CD4-positive, alpha-beta T cell treated with Interferon alpha-2 for 1 hour (primary cell): ENCODE measurements at places on chromosomes 1 and 21.

DNA sequence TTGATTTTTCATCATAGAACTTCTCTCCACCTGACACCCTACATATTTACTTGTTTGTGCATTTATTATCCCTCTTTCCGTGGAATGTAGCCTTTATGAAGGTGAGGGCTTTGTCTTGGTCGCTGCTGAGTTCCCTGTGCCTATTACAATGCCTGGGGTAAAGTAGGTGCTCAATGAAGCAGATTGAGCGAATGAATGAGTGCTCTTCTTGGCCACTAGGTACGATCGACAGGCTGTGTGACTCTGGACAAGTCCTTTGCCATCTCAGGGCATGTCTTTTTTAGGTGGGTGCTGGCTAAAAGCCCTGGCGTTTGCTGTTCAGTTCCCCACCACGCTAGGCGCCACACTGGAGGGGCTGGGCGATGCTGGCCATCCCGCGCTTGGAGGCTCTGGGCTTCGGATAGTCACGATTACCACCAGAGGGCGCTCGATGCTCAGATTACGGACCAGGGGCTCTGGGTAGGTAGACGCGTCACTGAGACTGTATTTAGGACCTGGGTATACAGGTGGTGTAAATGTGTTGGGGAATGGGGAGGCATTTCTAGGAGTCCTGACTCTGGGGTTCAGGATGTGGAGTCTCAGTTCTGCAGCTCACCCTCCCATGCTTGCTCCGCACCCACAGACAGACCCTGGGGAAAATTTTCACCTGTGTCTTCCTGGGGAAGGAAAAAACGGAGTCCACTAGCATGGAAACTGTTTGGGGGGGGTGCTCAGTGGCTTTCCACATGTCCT, 71.0 kb upstream of the CSF3R start:
- peak; percentile 60 for DNase-seq

DNA sequence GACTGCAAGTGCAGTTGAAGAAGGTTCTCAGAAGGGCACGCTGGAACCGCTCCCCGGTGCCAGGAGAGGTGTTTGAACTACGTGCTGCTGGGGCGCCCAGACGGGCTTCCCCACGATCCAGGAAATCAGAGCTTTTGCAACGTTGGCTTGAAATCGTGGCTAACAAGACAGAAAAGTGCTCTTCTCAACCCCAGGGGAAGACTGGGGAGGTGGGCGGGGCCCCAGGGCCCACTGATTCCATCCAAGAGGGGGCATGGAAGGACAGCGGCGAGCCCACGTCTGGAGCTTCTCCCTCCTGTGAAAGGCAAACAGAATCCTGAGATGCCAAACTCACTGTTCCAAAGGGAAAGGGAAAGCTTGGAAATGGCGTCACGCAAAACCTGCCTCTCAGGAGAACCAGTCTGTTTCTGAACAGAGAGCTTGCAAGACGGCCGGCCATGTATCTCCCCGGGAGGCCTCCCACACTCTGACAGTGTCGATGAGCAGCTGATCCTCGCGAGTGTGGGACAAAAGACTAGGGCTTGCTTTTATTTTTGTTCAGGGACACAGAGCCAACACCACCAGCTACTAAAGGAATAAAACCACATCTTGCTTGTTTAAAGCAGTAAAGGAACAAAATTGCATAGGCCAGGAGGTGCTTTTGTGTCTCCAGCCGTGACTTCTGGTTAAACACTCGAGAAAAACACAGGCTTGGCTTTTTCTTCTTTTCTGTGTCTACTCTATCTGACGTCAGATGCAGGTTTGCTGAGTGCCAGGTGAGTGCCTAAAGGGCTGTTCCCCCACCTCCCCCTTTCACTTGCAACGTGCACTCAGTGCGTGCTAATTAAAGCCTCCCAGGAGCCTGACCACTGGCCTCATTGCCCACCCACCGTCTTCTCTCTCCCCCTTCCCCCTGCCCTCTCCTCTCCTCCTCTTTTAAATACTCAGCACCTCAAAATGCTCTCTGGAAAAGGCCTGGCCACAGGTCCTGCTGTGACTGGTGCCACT, 41.5 kb downstream of the LRRC3 start:
- DNase-seq: no peak

GRCh38 chr1:68974447-68974846, 477.6 kb upstream of the DEPDC1 start:
- DNase-seq: no peak

DNA sequence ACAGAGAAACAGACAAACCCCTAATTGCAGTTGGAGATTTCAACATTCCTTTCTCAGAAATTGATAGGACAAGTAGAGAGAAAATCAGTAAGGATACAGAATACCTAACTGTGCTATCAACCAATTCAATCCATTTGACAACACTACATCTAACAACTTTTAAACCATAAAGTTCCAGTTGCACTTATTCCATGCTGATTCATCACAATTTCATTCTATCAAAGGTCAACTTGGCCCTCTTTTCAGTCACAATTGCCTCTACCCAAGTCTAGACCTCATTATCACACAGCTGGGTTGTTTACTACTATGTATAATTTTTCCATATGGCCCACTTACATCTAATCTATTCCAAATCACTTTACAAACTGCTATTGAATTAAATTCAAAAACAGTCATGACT, 19.8 kb upstream of the DESI2 start:
- DNase-seq: no peak

DNA sequence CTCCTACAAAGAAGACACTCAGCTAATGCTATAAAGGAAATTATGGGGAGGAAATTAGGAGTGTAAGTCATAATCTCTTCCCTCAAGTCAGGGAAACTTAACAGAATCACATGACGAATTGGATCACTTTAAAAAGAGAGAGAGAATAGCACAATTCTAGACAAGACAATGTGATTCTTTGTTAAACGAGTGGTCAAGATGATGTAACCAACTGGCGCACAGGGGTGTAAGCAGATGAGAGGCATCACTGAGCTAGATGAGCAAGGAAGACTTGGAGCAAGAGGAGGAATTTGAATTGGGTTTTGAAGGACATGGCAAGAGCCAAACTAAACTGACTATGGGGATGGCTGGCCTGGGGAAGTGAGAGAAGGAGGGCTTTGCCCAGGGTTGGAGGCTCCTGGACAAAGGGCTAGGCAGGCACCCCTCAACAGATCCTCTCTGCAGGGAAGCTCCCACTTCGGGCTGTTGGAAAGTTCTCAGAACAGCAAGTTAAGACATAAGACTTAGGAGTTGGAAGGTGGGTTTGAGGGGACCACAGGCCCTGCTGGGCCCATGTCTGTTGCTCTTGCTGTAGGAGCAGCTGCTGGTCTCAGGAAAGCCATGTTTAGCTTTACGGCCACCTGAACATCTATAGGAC, 123.9 kb upstream of the GRIK3 start:
- DNase-seq: no peak

GRCh38 chr1:196607981-196608380, 259 bp downstream of the KCNT2 start:
- DNase-seq: no peak

DNA sequence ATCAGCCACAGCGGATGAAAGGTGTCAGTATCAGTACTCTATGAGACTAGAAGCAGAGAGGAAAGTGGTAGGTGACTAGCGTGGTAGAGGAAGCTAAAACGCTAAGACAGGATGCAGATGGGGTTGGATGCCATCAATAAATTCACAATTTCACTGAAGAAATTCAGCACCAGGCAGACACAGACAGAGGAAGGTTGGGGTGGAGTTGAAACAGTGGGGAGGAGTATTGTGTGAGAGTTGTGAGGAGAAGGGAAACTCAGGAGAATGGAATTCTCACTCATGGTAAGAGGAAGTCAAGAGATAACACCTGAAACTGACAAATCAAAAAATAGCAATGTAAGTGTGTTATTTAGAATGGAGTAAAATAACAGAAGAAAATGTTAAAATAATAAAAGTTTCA, 208.5 kb upstream of the DAB1 start:
- DNase-seq: no peak

- no peak for DNase-seq
These were observed 36.3 kb downstream of the DHCR24 start for GRCh38 chr1:54850737-54851136.

DNA sequence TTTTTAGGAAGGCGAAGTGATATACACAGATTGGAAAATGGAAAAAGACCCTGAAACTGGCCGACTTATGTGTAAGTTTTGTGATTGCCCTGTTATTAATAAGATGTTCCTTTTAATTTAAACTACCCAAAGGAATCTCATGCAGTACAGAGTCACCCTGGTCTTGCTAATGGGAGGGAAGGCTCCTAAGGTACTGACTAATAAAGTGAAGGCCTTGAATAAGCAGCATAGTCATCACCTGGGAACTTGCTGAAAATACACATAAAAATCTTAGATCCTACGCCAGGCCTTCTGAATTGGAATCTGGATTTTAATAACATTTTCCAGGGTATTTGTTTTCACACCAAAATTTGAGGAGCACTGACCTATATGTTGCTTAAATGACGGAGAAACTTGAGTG, 73.4 kb upstream of the MCOLN3 start:
- no peak for DNase-seq

GRCh38 chr21:45087022-45087823, 12.8 kb downstream of the ADARB1 start:
- DNase-seq: no peak

GRCh38 chr1:68495968-68496679, 758 bp downstream of the DEPDC1 start:
- no peak for DNase-seq
